ENCODE measurements at places on chromosomes 2 and 18.

- no peak for DNase-seq
Measured at GRCh38 chr2:177818412-177818811, 254.2 kb downstream of the PDE11A start.

DNA sequence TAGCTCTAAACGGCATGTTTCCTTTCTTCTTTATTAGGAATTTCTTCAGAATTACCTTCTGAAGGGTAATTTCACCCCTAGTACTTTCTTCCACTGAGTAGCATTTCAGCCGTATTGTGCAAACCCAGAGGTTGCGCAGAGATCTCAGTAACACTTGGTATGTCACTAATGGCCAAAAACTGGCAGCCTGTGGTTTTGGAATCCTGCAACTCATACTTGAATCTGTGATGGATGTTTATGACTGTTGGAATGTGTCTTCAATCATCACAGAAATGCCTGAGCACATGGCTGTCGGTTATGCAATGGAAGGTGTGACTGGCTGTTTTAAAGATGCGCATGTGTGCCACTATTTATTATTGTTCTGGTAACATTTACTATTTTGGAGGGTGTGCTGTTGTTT lies 100.0 kb downstream of the COLEC12 start:
- DNase-seq = no peak

GRCh38 chr2:239600650-239601049 lies 199.8 kb upstream of the HDAC4 start:
- no peak for DNase-seq

- DNase-seq = no peak
Measured at GRCh38 chr18:51051105-51051712, 21.2 kb downstream of the SMAD4 start.

DNA sequence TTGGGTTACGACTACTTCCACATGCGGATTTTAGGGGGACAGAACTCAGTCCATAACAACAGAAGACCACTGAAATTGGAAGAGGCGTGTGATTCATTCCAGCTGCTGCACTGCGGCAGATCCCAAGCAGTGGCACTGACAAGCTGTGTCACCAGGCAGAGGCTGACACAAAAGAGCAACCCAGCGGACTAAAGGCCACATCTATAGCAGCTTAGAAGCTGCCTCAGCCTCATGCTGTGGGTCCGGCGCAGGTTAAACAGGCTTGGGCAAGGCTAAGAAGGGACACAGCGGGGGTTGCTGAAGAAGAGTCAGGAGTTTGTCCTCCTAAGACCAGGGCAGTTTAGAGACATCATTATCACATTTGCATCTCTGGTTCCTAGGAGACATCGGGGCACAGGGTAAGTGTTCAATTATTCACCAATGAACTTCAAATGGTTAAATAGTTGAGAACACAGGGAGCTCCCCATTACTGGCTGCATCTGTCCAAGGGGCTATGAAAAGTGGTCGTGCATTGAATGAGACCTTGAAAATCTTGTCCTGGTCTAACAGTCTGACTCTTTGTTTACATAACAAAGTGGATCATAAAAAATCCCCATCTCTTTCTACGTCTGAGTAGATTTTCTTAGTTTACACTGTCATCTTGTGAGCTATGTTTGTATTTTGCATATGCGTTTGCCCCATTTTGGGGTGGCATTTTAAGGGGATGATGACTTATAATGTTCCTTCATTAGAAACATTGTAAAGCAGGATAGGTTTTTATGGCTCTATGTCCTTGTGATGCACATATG lies 162.3 kb upstream of the TRIB2 start:
- no peak for DNase-seq

GRCh38 chr2:140698636-140699035 lies 1432.2 kb downstream of the LRP1B start:
- no peak for DNase-seq

DNA sequence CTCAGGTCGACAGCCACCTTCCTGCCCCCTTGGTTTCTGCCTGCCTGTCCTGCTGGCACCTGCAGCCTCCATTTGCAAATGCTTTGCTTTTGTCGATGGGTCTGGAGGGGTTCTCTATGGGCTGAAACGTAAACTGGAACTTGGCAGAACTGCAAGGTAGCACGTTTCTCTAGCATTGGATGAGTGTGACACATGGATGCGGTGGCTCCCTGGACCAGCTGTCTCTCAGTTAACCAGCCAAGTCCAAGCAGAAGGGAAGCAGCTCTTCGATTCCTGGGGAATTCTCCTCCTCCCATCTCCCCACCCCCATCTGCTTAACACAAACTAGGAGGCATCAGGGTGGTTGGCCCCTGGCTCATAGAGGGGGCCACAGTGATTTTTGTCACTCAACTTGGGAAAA lies 57.3 kb downstream of the ITGB1BP1 start:
- DNase-seq = no peak

- DNase-seq = no peak
Measured at GRCh38 chr2:25259737-25260124, 82.0 kb downstream of the DNMT3A start.

- no peak for DNase-seq
Measured at GRCh38 chr2:186518945-186519344, 32.9 kb downstream of the ZC3H15 start.

- no peak for DNase-seq
Measured at GRCh38 chr2:232981767-232982360, 31.2 kb downstream of the NGEF start.

GRCh38 chr2:233056961-233057605 lies 3.1 kb upstream of the INPP5D start:
- no peak for DNase-seq

GRCh38 chr2:12047761-12048160 lies 301.3 kb downstream of the LPIN1 start:
- no peak for DNase-seq

- DNase-seq = no peak
Measured at GRCh38 chr18:75063615-75064512, 145.1 kb downstream of the PTGR3 start.

- no peak for DNase-seq
Measured at GRCh38 chr2:13009027-13009642, 292.4 kb downstream of the TRIB2 start.
